ENCODE measurements at places on chromosomes 3 and 15.

- no peak for DNase-seq
Measured at GRCh38 chr3:111592143-111592542, 3.0 kb downstream of the ZBED2 start.

GRCh38 chr15:82114660-82115059 is 68.8 kb upstream of the MEX3B start:
- no peak for DNase-seq

DNA sequence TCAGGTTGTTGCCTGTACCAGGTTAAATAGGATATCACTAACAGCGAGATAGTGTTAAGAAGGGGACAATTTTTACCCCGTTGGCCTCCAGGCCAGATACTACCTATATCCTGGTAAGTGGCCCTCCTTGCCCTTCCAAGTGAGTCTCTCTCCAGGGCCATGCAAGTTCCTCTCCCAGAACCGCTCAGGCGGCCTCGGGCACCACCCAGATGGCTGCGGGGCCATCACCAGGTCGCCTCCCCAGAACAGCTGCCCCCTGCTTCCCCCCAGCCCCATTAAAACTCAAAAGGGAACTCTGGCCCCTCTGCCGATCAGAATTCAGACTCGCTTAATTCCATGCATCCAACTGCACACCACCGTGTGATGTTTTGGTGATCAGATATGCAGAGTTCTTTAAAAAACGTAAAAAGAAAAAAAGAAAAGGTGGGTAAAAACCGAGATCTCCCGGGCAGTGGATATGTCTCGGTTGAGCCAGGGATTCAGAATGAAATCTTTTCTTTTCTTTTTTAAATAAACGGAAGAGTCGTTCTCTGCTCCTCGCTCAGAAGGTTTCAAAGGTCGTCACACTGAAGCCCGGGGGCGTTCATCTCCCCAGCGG is 1.9 kb upstream of the TRIM71 start:
- DNase-seq, result peak; percentile 13

DNA sequence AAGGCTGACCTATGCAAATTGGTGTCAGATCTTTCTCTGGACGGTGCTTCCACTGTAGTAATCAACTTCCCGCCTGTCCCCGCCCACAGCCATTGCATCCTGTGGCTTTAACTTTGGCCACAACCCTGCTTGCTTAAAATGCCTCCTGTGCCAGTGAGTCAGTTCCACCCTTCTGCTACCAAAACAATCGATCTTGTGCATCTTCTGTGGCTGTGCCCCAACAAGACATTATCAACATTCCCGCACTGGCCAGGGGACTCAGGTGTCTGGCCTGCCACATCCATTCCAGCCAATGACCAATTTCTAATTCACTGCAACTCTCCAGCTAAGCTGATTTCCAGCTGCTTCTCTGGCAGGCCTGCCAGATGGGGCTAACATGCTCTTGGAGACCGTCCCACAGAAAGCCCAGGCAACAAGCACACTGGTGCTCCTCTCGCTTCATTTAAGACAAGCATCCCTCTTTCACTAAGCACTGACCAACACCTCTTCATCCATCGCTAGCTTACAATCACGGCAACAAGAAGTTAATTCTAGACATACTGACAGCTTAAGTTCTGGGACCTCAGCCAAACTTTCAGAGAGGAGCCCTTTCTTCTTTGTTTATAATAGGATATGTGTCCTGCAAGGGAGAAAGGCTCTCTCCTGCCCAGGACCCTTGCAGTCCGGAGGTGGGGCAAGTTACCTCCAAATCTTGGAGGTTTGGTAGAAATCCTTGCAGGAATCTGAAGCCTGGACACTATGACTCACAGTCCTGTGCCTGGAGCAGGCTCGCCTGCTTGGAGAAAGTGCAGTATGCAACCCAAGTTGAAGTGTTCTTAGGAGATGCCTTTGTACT is 6.7 kb downstream of the CA12 start:
- peak; percentile 19 for DNase-seq

GRCh38 chr3:194265996-194266964 is 84.8 kb downstream of the CPN2 start:
- no peak for DNase-seq

DNA sequence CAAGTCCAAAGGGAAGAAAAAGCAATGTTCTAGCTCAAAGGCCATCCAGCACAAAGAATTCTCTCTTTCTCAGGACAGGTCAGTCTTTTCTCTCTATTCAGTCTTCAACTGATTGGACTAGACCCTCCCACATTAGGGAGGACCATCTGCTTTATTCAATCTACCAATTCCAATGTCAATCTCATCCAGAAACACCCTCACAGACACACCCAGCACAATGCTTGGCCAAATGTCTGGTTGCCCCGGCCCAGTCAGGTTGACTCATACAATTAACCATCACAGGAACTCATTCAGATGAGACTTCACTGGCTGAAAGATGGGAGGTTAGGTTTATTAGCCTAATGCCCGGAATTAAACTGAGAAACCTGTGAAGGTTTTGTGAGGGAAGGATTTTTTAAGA is 32.4 kb downstream of the ACAN start:
- no peak for DNase-seq

GRCh38 chr15:63436341-63436740 is 54.7 kb upstream of the CA12 start:
- no peak for DNase-seq

DNA sequence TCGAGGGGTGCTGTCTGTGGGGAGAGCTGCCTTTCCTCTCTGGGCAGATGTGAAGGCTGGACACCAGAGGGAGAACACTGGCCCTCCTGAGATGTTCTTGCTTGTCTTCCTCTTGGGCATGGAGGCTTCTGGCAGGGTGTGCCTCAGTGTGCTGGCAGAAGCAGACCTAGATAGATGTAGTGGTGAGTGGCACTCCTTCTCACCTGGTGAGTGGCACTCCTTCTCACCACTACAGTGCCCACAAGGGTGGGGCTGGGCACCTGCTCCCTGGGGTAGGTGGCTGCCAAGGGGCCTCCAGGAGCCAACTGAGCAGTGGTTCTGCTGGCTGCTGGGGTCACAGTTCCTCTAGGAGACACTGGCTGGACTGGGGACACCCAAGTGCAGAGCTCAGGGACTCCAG is 18.7 kb downstream of the ACVR2B start:
- DNase-seq, result no peak

GRCh38 chr15:57307527-57308169 is 68.7 kb upstream of the CGNL1 start:
- DNase-seq, result no peak

- DNase-seq, result no peak
Measured at GRCh38 chr15:22265056-22265945, 185.0 kb downstream of the OR4M2 start.
